Ovary (tissue), 10 donors: ENCODE measurements at places on chromosomes 2 and 18.

- DNase-seq: no peak
Observed at GRCh38 chr2:188824125-188824524, 150.0 kb upstream of the COL3A1 start.

GRCh38 chr2:130756053-130756873 lies 923 bp downstream of the AMER3 start:
- no peak for DNase-seq

DNA sequence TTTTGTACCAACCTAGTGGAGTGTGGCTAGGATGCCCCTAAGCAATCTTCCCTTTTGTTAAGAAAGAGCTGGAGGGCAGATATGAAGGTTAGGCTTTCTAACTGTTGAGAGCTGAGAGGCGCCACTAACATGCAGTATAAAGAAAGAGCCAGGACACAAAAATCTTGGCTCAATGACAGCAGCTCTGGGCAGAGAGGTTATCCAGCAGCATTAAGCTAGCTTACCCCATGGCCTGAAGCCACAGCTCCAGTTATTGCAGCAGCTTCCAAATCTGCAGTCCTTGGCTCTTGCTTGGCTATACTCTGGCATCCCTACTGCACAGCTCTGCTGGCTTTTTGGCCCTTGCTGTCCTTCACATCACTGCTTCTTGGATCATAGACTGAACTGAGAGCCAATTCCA lies 213.4 kb downstream of the GPD2 start:
- no peak for DNase-seq

DNA sequence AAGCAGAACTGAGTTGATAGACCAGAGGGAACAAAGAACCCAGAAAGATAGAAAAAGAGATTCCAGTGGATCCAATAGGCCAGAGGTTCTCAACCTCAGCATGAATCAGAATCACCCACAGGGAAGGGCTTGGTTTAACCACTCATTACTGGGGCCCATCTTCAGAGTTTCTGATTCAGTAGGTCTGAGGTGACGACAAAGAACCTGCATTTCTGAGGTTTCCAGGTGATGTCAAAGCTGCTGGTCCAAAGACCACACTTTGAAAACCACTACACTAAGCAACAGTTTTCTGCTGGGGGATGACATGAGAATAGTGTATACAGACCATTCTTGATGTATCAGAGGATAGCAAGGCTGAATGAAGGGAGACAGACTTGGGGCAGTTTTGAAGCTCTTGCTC lies 296.9 kb upstream of the STON1 start:
- DNase-seq: no peak
